ENCODE measurements at places on chromosomes 2 and 18. TPM values are rescaled to one million over a fixed set of nuclear protein-coding genes. Genes with fewer than 3 reads are reported as not detected.

Gene INHBB
- 11.3 TPM for total RNA-seq

Gene APLF
- total RNA-seq = 17.8 TPM

Gene TFCP2L1
- 0.69 TPM for total RNA-seq

Gene DLGAP1
- 47.3 TPM for total RNA-seq

Gene NXPH2
- total RNA-seq = 19.4 TPM

Gene ALPI
- total RNA-seq = not detected

Gene NPHP1
- 12.9 TPM for total RNA-seq

Gene SCN3A
- total RNA-seq = 197 TPM

Gene SLC38A11
- 4.4 TPM for total RNA-seq

Gene GAL3ST2
- total RNA-seq = 0.69 TPM

Gene C2orf74
- 12.0 TPM for total RNA-seq

Gene PLCL1
- 26.5 TPM for total RNA-seq

Gene ALK
- 21.0 TPM for total RNA-seq

Gene IGFBP5
- total RNA-seq = 59.3 TPM

Gene CCDC195
- not detected for total RNA-seq

Gene PFN4
- total RNA-seq = 0.92 TPM

Gene SIX3
- total RNA-seq = 7.4 TPM

Gene RAMP1
- 29.3 TPM for total RNA-seq

Gene CLEC4F
- not detected for total RNA-seq

Gene BOK
- total RNA-seq = 35.1 TPM

Gene COPS7B
- total RNA-seq = 27.7 TPM
